ENCODE measurements at places on chromosomes 12 and 14. TPM values are rescaled to one million over a fixed set of nuclear protein-coding genes. Genes with fewer than 3 reads are reported as not detected.

FZD10 gene
- 0.14 TPM for total RNA-seq

INHBC gene
- total RNA-seq, result 0.21 TPM

STAC3 gene
- 15.3 TPM for total RNA-seq

GRCh38 chr12:26212396-26212795, 17.0 kb downstream of the SSPN start:
- DNase-seq, result peak; percentile 12

GRCh38 chr14:60273956-60274355, 24.9 kb downstream of the PPM1A start:
- DNase-seq, result no peak

GRCh38 chr14:49483268-49483667, 102.9 kb downstream of the RPS29 start:
- DNase-seq, result no peak

DNA sequence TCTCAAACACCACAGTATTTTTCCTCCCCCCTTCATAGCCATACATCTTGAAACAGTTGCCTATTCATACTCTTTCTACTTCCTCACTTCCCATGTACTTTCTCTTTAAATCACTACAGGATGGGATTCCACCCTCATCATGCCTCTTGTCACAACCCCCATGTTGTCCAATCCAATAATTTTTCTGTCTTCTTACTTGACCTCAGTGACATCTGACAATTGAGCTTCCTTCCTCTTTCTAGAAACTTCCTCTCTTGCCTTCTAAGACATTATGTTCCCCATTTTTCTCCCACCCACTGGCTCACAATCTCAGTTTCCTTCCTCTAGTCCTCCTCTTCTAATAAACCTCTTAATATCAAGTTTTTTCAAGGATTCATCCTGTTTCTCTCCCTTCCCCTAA, 5.3 kb downstream of the C2CD5 start:
- no peak for DNase-seq

GRCh38 chr14:99188731-99189191, 83.2 kb downstream of the BCL11B start:
- no peak for DNase-seq
